ENCODE measurements at places on chromosomes 6 and 20.

GRCh38 chr6:44869321-44869897 is 458.7 kb upstream of the RUNX2 start:
- no peaks in the 10 kb centered on the region for H3K36me3 ChIP-seq
- H3K27ac ChIP-seq, result no peak overlapping the region
- no peaks in the 10 kb centered on the region for H3K27me3 ChIP-seq
- H3K4me1 ChIP-seq, result no peaks in the 10 kb centered on the region

DNA sequence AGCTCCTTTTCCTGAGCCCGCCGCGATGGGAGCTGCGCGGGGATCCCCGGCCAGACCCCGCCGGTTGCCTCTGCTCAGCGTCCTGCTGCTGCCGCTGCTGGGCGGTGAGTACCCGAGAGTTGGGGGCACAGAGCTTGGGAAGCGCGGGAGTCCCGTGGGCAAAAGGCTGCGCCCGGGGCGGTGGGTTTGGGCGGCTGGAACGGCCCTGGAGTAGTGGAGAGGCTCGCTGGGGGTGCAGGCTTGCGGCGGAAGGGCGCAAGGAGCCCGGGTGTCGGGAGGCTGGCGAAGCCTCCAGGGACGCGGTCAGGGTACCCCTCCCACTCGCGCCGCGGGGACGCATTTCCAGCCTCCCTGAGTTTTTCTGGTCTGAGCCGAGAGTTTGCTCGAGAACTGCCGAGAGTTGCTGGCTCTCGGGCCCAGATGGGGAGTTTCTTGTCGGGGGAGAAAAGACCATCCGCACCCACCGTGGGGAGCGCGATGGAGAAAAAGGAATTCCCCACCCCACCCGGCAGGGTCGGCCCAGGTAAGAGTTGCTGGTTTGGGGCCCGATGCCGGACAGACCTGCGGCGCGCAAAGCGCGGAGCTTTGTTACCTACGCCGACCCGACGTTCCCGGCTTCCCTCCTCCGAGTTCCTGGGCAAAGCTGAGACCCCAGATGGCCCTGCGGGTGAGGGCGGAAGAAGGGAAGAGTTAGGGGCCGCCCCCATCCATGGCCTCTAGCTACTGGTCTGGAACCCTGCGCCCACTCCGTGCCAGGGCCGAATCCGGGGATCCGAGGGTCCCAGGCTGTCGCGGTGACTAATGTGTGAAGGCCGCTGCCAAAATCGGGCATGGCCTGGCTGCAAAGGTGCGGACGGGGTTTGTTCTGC is 584 bp downstream of the PTK7 start:
- DNase-seq, result no peak
- no peaks in the 10 kb centered on the region for H3K4me1 ChIP-seq
- peak overlapping the region; percentile 5 for H3K4me3 ChIP-seq
- H3K36me3 ChIP-seq, result peaks cover 14% of the 10 kb centered on the region
- peak overlapping the region; percentile 26 for H3K27ac ChIP-seq

DNA sequence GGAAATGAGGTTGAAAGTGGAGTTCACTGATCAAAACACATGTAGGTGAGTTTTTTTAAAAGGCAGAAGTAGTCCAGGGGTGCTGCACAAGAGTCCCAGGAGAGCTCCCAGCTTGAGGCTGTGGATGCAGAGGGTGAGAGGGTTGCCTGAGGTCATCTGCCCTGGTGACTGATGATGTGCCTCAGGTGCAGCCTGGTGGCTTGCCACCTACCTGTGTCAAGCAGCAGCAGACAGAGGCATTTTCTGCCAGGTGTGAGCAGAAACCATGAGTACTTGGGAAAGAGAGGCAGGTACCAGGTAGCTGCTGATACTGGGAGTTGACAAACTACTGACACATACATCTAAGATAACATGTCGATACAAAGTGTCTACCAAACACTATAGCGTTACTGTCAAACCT is 92.5 kb downstream of the SCP2D1 start:
- no peaks in the 10 kb centered on the region for H3K27me3 ChIP-seq
- H3K36me3 ChIP-seq, result no peaks in the 10 kb centered on the region
- DNase-seq, result no peak
- no peak overlapping the region for H3K27ac ChIP-seq
- H3K4me3 ChIP-seq, result no peak overlapping the region

DNA sequence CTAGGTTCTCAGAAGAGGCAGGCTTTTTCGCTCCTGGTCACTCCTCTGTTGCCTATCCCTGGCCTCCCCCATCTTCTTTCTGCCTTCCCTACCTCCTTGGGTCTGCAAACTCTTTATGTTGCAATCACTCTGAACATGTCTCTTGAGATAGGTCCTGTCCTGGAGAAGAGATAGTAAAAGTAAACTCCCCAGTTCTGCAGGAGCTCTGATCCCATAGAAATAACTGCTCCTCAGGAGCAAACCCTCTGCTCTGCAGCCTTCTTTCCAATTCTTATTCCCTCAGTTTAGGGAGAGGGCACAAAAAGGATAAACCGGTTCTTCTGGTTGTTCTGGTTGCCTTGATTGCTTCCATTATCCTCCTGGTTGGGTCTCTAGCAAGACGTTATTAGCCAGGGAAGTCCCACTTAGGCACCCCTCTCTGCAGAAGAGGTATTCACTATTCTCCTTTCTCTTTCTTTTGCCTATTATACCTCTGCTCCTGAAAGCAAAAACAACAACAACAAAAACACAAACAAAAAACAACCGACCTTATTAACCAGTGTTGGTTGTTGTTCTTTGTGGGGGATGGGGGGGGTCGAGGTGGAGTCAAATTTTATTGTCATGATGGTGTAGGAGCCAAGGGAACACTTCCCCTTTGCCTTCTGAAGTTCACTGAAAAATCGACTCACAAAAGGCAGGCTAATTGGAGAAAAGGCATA is 973 bp downstream of the TRIM38 start:
- H3K4me3 ChIP-seq, result peak overlapping the region; percentile 48
- H3K27me3 ChIP-seq, result no peaks in the 10 kb centered on the region
- DNase-seq, result no peak
- peaks cover 19% of the 10 kb centered on the region for H3K36me3 ChIP-seq
- H3K4me1 ChIP-seq, result peaks cover 20% of the 10 kb centered on the region
- H3K27ac ChIP-seq, result no peak overlapping the region

DNA sequence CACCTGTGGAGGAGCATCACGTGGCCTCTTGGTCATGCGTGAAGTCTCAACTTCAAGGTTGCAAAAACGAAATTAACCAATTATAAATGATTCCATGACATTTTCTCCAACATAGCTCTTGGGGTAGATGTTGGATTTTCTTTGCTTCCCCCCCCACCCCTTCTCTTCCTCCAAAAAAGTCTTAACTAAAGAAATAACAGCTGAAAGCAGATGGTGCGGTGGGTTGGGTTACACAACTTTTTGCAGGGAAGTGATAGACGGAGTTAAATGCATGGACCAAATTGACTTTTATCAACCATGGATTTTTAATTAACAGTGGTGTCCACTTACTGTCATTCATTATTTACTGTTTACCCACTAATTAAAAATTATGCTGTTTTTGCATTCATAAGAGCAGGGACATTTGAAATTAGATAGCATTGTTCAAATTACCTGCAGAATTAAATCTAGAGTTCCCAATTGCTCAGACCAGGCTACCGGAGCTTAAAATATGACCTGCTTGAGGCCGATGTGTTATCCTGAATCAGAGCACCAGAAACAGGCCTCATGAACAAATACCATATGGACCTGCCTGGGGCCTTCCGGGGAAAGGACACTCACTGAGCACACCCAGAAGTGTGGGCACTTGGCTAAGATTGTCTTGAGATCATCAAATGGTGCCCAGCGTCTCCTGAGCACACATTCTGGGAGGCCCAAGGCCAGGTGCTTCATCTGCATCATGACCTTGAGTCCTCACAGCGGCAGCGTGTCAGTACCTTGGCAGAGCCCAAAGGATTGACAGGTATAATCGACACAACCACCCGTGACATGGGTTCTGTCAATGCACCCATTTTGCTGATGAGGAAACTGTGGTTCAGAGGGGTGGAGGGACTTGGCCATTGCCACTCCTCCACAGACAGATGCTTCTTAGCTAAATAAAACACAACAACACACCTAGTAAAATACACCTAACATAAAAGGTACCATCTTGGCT is 41.5 kb downstream of the APCDD1L start:
- no peaks in the 10 kb centered on the region for H3K4me1 ChIP-seq
- H3K27me3 ChIP-seq, result no peaks in the 10 kb centered on the region
- no peak overlapping the region for H3K4me3 ChIP-seq
- no peaks in the 10 kb centered on the region for H3K36me3 ChIP-seq

DNA sequence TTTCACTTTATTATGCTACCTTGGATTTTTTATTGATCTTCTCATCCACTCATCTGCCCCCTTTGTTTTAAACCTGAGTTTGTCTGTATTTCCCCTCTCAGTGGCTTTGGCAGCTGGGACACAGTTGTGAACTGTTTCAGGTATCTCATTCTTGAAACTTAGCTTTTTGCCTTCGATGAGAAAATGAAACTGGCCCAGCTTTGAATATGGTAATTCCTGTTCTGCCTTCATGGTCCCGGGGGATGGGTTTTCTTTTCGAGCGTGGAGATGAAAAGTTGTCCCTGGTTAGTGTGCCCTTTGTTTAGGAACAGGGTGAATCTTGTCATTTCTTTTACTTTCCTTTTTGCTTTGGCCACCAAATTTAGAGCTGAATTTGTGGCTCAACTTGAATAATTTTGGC is 25.6 kb downstream of the DHX35 start:
- no peak overlapping the region for H3K27ac ChIP-seq
- H3K36me3 ChIP-seq, result no peaks in the 10 kb centered on the region
- no peaks in the 10 kb centered on the region for H3K27me3 ChIP-seq
- H3K4me3 ChIP-seq, result no peak overlapping the region
- DNase-seq, result no peak

GRCh38 chr6:109795994-109796555 is 105.0 kb downstream of the FIG4 start:
- no peaks in the 10 kb centered on the region for H3K4me1 ChIP-seq
- no peak overlapping the region for H3K4me3 ChIP-seq
- no peak for DNase-seq
- no peaks in the 10 kb centered on the region for H3K36me3 ChIP-seq
- no peak overlapping the region for H3K27ac ChIP-seq
- H3K27me3 ChIP-seq, result no peaks in the 10 kb centered on the region

DNA sequence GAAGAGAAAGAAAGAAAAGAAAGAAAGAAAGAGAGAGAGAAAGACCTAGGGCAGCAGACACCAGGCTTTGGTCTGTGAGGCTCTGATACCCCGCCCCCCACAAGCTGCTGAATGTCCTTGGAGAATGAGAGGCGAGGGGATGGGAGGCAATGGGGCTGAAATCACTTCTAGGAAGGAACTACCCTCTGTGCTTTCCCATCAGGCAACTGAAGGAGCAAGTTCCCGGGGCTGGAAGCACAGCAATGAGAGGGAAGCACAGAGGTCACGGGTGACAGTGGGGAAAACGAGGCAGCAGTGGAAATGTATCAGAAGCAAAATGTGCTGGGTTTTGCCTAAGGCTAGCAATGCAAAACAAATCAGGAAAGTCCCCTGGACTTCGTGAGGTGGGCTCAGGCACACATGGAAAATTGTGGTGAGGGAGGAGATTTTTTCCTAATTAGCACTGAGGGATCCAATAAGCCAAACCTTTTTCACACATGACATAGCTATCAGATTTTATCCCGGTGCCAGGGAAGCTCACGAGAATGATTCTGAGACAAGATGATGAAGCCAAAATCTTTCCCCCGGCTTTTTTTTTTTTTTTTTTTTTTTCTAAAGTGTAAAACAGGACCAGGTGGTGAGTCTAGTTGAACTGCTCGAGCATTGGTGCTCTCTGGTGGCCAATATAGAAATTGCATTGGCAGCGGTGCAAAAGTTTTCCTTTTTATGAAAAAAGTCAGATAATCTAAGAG is 16.8 kb upstream of the ARFGEF2 start:
- peaks cover 11% of the 10 kb centered on the region for H3K4me1 ChIP-seq
- no peaks in the 10 kb centered on the region for H3K36me3 ChIP-seq
- H3K27ac ChIP-seq, result no peak overlapping the region
- no peak overlapping the region for H3K4me3 ChIP-seq
- H3K27me3 ChIP-seq, result no peaks in the 10 kb centered on the region

DNA sequence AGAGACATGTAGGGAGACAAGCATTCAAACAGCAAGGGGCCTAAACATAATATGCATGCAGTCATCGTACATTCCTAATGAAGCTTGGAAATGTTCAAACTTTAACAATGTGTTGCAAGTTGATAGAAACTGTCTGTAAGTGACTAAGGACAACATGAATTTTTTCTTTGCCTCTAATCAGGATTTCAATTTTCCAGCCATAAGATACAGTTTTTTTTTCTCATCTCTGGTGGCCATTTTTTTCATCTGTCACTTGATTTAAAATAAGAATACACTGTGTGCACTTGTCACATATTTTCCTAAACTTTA is 22.2 kb upstream of the MTRF1L start:
- no peak overlapping the region for H3K4me3 ChIP-seq
- H3K27ac ChIP-seq, result no peak overlapping the region
- H3K4me1 ChIP-seq, result peaks cover 5% of the 10 kb centered on the region
- no peaks in the 10 kb centered on the region for H3K36me3 ChIP-seq

Data from adrenal gland (tissue), 19 donors.